NCI-H446 treated with DMSO at 0.1 percent for 48 hours (cell line): ENCODE measurements at places on chromosomes 5 and 9.
A peak's percentile ranks its signal among the peaks of the same experiment; 100 is the strongest.

DNA sequence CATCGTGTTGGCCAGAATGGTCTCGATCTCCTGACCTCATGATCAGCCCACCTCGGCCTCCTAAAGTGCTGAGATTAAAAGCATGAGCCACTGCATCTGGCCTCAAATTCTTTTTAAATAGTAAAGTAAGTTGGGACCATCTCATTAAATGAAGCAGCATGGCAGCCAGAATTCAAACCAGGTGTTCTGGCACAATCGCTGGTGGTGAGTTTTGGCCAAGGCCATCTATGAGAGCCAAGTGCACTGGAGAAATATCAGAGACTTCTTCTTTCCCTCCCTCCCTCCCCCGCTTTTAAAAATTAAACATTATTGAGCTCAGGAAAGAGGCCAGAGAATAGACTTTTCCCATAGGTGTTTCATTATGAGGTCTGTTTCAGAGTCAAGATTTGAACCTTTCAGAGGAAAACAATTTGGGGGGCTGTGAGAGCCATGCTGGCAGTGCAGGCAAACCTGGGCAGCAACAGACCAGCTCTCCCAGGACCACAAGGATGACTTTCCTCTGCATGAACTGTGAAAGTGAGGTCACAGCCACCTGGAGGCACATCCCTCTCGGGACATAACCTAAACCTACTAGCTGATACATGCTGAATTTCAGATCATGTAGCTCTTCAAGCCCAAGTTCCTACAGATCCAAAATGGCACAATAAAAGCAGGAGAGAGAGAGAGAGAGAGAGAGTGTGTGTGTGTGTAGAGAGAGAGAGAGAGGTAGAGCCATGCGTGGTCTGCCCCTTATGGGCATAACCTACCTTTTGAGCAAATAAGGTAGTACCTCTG is 94.6 kb upstream of the DMRT1 start:
- no peak for DNase-seq

- no peak for DNase-seq
Observed at GRCh38 chr9:119853126-119853525, 483.9 kb upstream of the BRINP1 start.

DNA sequence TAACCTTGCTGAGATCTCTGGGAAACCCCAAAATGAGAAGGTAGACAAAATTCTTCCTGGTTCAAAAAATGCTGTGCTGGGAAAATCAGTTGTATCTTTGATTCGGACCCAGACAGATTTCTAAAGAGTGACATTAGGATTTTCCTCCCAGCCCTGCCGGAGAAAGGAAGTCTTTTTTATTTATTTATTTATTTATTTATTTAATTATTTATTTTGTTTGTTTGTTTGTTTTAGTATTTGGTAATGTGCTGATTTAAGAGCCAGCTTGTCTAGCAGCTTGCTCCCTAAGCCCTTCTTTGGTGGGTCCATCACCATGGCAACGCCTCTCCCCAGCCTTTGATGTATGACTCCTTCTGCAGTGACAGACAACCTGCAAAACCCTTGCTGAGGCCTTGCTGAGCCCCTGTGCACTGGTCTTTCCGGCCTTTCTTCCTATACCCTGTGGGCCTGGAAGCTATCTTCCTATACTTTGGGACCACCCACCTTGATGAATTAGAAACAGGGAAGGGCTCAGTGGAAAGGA is 60.6 kb upstream of the AFAP1L1 start:
- no peak for DNase-seq

DNA sequence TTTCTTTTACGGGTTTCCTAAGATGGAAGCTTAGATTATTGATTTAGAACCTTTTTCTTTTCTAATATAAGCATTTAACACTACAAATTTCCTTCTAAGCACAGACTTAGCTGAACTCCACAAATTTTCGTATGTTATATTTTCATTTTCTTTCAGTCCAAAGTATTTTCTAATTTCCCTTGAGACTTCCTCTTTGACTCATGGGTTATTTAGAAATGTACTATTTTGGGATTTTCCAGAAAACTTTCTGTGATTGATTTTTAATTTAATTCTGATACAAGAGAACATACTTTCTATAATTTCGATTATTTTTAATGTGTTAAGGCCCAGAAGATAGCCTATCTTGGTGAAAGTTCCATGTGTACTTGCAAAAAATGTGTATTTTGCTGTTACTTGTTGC is 19.7 kb upstream of the TBCA start:
- no peak for DNase-seq

DNA sequence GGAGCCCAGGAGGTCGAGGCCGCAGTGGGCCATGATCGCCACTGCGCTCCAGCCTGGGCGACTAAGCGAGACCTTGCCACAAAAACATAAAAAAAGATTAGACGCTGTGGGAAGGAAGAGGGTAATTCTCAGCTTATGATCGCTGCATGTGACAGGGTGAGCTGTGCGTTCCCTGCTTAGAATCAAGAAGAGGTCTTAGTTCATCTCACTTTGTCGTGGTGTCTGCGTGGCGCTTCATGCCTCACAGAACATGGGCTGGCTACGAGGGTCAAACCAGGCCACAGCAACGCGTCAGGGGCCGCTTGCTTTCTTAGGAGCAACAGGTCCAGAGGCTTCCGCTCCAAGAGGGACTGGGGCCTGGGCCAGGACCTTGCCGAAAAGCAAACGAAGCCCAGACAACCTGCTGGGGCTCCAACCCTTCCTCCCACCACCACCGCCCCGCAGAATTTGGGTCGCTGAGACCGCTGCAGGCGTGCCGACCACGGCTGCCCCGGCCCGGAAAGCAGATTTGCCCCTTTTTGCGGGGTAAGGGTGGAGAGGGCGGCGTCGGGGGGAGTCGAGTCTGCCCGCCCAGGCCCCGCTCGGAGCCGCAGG is 10.0 kb upstream of the GRIN1 start:
- no peak for DNase-seq

DNA sequence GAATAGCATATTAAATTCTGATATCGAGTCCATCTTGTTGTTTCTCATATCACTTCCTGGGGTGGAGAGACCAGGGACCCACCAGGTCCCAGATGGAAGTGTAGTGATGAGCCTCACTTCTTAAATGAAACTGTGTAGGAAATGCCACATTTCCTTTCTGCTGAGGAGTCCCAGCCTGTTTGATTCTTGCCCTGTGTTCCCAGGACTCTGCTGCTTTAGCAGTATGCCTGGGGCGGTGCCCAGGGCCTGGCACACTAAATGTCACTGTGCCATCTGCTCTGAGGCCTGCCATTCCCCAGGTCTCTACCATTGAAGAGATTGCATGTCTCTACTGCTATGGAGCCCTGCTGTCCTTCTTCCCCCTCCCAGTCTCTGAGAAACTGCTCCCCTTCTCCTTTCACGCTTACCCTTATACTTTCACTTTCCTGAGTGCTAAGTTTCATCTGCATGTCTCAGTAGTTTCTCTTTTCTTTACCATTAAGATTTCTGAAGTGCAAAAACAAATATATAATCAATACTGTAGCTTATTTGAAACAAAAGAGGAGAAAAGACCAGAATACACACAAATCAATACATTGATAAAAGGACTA is 260.4 kb downstream of the GABRB2 start:
- DNase-seq: peak; percentile 24

- DNase-seq: no peak
Observed at GRCh38 chr9:78325846-78326360, 29.0 kb downstream of the PSAT1 start.

DNA sequence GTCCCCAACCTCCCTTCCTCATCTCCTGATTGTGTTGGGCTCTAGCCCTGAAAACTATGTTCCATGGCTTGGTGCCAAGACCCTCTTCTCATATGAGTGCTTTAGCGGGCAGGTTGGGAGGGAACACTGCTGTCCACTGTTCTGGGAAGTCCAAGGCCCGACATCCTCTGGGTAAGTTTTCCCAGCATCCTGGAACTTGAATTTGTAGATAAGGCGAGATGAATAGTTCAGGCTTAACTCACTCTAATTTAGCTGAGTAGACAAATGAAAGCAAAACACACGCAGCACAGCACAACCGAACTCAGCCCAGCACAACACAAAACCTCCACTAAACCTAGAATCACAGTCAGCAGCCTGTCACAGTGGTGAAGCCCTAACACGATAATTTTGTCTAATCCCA is 95.3 kb upstream of the SLC28A3 start:
- no peak for DNase-seq

- no peak for DNase-seq
Observed at GRCh38 chr5:43110606-43111170, 10.0 kb upstream of the ZNF131 start.

- DNase-seq: no peak
Observed at GRCh38 chr9:97919217-97919813, 3.0 kb downstream of the TRMO start.

DNA sequence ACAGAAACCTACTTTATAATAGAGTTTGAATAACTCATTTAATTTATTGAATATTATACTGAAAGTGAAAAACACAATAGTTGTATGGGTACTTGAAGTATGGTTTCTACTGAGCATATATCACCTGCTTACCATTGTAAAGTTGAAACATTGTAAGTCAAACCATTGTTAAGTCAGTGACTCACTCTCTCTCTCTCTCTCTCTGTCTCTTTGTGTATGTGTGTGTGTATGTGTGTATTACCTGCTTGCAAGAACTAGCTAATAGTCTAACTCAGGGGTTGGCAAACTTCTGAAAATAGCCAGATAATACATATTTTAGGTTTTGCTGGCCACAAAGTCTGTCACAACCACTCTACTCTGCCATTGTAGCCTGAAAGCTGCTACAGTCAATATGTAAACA is 564.3 kb upstream of the ZNF608 start:
- no peak for DNase-seq

DNA sequence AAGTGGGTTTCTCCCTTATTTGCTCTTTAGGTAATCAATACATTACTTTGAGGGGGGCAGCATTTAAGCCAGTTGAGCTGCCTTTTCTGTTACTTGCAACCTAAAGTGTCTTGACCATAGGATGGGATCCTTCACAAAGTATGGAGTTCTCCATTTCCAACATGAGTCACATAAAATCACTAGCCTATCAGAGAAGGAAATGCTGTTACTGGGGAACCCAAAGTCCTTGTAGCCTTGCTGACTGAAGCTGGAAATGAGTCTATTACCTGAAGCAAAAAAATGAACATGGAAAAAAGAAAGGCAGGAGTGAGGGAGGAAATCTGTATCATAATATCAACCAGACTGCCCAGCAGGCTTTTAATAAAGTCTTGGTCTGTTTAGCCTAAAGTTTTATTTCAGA is 42.8 kb upstream of the SLIT3 start:
- DNase-seq: no peak

- no peak for DNase-seq
Observed at GRCh38 chr9:126986506-126986951, 71.9 kb downstream of the RALGPS1 start.

DNA sequence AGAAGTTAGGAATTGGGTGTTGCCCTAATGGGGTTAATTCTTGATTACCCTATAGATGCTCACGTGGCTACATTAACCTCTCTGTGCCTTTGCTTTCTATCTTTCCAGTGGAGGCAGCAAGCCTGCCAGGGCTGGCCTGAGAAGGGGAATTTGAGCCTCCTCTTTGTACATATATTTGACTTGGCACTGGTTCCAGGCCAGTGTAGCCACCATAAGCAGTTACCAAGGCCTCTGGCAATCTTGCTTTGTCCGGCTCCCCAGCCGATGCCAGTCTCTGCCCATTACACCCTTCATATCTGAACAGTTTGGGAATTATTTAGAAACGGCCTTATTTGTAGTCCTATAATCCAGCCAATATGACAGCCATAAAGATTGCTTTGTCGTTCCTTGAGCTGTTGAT is 58.6 kb upstream of the PPARGC1B start:
- DNase-seq: peak; percentile 71

DNA sequence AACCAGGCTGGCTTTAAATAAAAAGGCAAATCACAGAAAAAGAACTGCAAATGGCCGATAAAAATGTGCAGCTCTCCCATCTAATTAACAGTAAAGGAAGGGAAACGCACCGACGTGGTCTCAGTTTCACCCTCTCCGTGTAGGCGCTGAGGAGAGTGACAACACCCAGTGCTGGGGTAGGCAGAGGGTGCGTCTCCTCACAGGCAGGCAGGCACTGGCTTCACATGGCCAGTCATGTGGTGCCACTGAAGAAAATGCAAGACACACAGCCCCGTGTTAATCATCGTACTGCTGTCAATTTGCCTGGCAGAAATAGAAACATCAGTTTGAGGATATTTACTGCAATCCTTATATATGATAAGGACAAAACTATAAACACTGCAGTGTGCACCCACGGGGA is 178.4 kb downstream of the FANCC start:
- DNase-seq: no peak

DNA sequence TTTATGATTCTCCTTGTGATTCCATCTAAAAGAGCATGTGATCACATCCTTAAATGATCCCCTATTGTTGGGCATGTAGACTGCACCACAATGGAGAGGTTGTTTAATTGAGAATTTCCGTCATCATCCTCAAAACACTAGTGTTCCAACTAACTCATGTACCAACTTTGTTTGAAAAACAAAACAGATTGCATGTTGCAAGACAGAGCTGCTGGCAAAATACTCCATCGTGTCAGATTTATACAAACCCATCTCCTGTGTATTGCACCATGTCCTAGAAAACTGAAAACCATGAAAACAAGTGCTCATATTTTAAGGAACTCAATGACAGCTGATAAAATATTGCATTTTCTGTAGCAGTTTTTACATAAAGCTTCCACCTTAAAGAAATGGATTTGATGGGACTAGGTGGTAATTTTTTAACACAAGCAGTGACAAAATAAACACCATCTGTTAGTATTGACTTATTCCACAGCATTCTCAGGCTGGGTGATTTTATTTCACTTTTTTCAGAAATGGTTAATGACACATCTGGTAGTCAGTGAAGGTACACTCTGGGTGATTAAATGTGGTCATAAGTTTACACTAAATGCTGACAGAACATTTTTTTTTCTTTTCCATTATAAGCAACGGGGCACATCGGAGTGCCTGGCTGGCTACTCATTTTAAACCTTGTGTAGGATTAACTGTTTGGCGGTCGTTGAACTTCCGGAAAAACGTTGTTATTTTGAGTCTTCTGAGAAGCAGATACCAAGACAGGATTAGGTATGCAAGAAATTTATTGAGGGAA is 602.9 kb upstream of the WWC1 start:
- no peak for DNase-seq
